ENCODE measurements at places on chromosomes 2 and 18.
A peak's percentile ranks its signal among the peaks of the same experiment; 100 is the strongest.

DNA sequence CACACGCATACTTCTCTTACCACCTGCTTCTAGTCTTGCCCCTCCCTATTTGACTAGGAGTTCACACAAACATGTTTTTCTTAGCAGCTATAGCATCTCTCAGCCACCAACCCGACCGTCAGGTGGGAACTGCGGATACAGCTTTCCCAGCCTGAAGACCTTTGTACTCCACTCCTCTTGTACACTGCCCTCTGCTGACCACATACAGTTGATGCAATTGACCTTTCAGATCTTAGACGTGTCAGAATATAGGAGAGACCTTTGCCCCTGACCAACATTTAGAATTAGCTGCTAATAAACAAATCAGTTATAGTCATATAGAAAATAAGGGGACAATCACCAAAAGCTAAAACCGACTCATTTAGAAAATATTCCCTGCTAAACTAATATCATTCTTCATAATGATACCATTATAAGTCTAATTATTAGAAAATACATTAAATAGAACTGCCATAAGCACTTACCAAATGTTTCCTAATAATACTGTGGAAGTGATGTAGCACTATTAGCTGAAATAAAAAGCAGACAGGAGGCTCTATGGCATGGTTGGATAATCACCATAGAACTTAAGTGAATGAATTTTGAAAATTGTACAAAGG lies 208.4 kb downstream of the RAD51AP2 start:
- peak; percentile 49 for DNase-seq

DNA sequence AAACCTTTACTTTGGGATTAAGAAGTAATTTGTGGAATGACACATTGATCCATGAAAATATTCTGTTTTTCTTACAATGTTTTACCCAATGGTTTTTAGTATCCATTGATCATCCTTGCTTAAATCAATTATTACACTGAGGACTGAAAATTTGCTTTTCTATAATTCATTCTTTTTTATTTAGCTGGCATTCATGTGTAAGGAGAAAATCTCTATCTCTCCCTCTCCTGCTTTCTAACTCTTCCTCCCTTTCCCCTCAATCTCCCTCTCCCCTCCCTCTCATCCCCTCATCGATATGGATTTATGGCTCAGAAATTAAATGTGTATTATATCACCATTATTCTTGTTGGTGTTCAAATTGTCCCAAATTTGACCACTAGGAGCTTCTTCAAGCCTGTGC lies 29.7 kb downstream of the GALNT5 start:
- no peak for DNase-seq

GRCh38 chr2:122315306-122315705 lies 559.9 kb downstream of the TSN start:
- DNase-seq = no peak

GRCh38 chr18:55786651-55787272 lies 198.8 kb upstream of the TCF4 start:
- DNase-seq = peak; percentile 36

GRCh38 chr2:161112908-161113307 lies 47.3 kb upstream of the TANK start:
- no peak for DNase-seq

DNA sequence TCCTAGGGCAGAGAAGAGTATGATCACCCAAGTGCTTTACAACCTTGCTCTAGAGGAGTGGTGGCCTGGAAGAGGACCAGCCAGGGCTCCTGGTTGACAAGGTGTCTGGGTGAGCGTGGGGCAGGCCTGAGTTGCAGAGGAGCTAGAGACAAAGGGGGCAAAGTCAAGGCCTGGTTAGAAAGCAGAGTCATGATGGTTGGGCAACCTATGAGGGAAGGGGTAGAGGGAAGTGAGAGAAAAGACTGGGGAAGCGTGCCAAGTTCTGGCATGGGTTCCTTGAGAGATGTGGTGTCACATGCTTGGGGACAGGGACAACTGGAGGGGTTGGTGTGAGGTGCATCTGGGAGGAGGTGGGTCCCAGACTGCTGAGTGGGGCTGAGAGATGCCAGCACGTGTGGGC lies 13.5 kb downstream of the ZFP36L2 start:
- no peak for DNase-seq

DNA sequence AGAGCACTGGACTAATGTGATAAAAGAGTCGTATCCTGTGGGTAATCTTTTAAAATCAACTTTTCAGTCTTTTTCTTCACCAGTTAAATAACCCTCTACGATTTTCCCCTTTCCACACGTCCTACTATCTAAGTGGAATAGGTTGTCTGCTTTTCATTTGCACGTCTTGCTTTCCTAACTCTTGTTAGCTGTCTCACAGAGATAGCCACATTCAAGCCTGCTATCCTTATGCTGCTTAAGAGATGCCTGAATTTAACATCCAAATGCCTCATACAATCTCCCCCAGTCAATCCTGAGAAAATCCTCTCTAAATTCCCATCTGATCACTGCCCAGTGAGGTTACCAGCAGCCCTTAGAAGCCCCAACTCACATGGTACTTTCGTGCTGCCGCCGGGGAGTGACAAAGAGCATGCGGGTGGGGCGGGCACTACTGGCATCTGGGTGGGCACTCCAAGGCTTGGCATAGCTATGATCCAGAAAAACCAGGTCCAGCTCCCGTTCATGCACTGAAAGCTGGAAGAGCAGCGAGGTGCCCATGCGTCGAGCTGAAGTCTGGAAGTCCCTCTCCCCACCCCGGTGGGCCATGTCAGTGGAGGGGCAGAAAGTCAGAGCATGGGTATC lies 1.5 kb downstream of the KANSL3 start:
- peak; percentile 21 for DNase-seq

GRCh38 chr2:65392609-65393008 lies 39.8 kb downstream of the SPRED2 start:
- DNase-seq = no peak

DNA sequence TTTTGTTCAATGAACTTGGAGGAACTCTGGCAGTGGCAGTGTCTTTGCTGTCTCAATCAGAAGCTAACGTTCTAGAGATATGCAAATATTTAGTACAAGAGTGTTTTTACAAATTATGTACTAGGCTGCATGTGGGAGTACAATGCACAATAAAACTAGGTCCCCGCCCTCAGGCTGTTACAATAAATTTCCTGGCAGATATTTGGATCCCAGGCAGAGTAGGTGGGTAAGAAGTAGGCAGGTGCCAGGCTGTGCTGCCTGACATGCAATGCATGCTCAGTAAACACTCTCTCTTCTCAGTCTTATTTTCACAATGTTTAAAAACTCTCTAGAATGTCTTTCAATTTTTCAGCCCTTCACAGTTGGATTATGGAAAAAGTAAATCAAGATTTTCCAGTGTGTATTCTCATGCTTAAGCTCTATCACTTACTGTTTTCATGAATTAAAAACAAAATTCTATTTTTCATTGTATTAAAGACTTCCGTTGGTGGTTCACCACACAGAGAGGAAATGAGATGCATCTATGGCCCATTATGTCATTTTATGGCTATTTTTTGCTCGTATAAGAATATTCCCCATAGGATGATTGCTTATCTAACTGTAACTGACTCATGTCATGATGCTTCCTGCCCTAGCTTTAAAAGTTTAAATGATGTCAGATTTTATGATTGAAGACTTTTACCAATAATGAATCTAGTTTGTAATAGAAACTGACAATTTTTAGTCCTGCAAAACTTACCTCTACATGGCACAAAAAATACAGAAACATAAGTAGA lies 346.1 kb downstream of the RND3 start:
- DNase-seq = peak; percentile 61

DNA sequence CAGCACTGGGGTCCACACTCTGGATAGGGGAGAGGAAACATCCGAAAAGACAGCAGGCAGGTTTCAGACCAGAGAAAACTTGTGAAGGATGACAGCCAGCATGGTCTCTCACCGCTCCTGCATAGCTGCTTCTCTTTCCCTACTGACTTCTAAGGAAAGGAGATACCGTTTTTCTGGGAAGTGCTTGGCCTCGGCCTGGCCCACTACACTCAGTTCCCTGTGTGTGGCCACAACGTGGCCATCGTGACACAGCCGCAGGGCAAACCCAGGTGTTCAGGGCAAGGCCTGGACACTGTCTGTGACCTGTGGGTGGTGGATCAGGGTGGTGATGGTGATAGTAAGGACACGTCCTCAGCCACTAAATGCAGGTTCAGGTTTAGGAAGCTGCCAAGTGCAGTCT lies 34.2 kb upstream of the ACAA2 start:
- no peak for DNase-seq

- peak; percentile 11 for DNase-seq
Measured at GRCh38 chr2:232296776-232297525, 81.6 kb upstream of the ALPP start.

- no peak for DNase-seq
Measured at GRCh38 chr2:210567279-210567678, 10.9 kb downstream of the CPS1 start.

DNA sequence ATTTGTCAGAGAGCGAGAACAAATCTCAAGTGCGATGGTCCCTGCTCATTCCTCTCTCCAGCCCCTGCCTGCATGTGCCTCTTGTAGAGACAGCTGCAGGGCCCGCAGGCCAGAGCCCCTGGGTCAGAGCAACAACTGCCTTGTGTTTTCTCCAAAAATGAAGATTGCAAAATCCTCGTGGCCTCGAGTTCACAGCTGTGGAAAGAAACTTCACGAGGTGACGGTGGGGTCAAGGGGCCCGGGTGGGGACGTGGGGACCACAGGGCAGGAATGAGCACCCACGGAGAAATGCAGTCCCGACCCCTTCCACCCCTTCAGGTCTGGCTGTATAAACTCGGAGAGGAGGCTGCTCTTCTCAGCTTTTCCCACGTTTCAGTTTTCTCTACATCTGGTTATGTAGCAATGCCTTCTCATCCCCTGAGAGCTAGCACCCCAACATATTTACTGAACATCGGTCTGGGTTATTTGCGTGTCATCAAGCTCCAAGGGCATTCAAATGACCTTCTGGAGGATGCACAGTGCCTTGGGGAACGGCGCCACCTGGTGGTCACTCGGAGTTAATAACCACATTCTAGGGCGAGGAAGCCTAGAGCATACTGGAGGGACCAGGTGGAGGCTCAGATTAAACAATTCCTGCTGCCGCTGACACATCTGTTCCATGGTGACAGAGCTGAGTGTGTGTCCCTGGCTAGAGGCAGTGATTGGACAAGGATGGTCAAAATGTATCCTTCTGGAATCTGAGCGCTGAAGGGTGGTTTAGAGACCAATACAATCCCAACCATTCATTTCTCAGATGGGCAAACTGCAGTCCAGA lies 91.4 kb upstream of the CYRIA start:
- DNase-seq = peak; percentile 63

DNA sequence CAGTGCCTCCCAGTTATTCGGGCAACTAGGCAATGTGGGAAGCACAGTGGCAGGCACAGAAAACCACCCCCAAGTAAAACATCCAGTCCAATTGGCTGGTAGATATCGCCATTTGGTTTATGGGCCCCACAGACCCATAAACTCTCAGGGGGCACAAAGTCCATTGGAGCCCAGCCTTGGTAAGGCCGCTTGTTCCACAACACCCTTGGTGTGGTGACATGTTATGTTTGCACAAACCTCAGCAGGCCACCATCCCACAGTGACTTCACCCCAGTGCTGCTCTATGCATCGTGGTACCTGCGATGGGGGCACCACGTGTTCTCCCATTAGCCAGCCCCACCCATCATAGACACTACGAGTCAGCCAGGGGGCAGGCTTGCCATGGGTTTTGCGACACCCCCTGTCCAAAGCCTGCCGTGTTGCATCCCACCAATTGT lies 18.5 kb downstream of the PHOSPHO2 start:
- no peak for DNase-seq

GRCh38 chr18:63249771-63250170 lies 69.8 kb downstream of the BCL2 start:
- DNase-seq = no peak

- DNase-seq = no peak
Measured at GRCh38 chr2:181536730-181537129, 79.5 kb downstream of the ITGA4 start.

GRCh38 chr2:202774104-202774503 lies 97.5 kb downstream of the ICA1L start:
- no peak for DNase-seq

GRCh38 chr2:59662127-59662861 lies 891.2 kb downstream of the BCL11A start:
- DNase-seq = no peak
